ENCODE measurements at places on chromosomes 6 and 20.

- DNase-seq: no peak
Observed at GRCh38 chr6:18317850-18318249, 53.5 kb upstream of the DEK start.

DNA sequence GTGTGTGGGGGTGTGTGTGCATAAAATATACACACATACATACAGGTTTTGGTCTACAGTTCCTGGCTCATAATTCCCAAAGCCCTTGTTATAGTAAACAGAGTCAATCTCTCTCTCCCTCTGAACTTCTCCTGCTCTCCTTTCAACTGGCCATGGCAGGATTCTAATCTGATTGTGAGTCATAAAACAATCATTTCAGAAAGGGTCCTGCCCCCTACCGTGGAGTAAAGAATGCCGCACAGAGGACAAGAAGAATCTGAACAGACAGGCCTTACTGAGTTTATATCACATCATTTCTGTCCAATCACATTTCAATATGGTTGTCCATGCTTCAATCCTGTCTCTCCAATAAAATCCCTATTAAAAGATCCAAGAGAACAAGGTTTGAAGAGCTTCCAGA, 416.9 kb downstream of the FRK start:
- no peak for DNase-seq

- DNase-seq: no peak
Observed at GRCh38 chr6:161188547-161189465, 85.1 kb downstream of the AGPAT4 start.

DNA sequence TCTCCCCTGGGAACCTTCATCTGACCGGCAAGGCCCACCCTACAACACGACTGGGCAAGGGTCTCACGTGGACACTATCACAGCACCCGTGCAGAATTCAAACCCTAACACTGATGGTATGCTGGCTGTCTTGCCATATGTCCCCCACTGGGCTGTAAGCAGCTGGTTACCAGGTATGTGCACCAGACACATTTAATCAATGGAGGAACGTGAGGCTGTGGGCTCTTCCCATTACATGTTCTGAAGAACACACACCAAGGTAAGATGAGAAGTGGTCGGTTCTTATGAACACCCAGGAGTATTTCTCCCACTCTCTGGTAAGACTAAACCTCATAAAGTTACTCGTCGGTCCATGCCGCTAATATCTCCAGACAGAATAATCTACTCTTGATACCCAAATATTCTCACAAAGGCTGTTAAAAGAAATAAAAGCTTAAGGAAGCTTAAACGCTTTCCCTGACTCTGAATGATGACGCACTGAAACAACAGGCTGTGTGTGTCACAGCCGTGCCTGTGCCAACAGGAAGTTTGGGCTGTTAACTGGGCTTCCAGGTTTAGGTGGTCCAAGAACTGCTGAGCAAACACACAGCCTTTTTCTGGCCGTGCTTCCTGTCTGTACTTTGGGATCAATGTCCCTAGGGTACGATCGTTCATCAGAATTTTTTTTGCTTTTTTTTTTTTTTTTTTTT, 75.3 kb downstream of the SLC23A2 start:
- no peak for DNase-seq

DNA sequence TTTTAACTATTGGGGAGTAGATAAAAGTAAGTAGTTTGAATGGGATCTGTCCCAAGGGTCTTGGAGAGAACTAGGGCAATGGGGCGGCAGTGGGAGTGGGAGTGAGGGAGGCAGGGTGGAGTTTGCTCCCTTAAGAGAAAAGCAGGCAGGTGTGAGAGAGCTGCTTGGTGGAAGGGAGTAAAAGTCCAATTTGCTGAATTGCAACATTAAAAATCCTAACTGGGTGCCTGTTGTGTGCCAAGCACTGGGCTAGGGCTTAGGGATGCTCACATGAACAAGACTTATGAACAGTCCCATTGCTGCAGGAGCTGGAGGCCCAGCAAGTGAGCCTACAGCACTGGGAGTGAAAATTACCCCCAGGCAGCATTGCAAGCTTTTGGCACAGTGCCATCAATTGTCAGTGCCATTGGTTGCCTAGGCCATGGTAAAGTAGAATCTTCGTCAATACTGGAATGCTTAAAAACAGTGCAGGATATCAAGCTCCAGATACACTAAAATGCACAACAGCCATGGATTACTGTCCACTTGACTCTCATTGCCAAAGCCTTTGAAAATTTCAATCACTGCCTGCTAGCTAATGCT, 277.7 kb upstream of the JARID2 start:
- DNase-seq: no peak

DNA sequence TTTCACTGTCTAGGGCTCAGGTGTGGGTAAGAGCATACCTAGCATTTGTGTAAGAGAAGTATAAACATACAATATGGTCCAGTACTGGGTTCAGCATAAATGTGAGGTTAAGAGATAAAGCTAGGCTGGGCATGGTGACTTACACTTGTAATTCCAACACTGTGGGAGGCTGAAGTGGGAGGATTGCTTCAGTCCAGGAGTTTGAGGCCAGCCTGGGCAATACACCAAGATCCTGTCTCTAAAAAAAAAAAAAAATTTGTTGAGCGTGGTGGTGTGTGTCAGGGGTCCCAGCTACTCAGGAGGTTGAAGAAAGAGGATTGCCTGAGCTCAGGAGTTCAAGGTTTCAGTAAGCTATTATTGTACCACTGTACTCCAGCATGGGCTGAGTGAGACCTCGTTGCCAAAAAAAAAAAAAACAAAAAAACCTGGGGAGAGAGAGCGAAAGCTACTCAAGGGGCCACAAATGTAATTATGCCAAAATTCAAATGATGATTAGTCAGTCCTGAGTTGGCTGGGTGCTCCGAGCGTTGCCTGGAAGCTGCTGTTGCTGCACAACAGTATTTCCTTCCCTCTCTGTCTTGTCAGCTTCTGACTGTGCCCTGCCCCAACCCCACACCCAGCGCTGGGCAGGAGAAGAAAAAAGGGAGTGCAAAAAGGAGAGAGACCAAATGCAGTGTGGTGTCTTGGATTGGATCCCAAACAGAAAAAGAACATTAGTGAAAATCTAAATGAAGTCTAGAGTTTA, 24.0 kb downstream of the CMTR1 start:
- peak; percentile 23 for DNase-seq
